ENCODE measurements at places on chromosomes 16 and 17. TPM values are rescaled to one million over a fixed set of nuclear protein-coding genes. Genes with fewer than 3 reads are reported as not detected.

Gene CDH1
- total RNA-seq, result 4.5 TPM

Gene TERB1
- total RNA-seq, result 0.14 TPM

Gene MMP2
- total RNA-seq, result not detected

Gene KIF18B
- total RNA-seq, result 38.9 TPM

Gene NGFR
- total RNA-seq, result 0.46 TPM

Gene KRTAP9-4
- total RNA-seq, result not detected

Gene KREMEN2
- not detected for total RNA-seq

Gene CIBAR2
- not detected for total RNA-seq

Gene FBXO39
- 0.19 TPM for total RNA-seq

Gene SLC13A2
- not detected for total RNA-seq

Gene PLK1
- 120 TPM for total RNA-seq

Gene HYDIN
- 0.32 TPM for total RNA-seq

Gene SGCA
- not detected for total RNA-seq

Gene ASGR1
- total RNA-seq, result 1.1 TPM

Gene IRX5
- not detected for total RNA-seq

Gene CCDC78
- 1.8 TPM for total RNA-seq

Gene MRTFB
- total RNA-seq, result 9.6 TPM

Gene CD300E
- total RNA-seq, result not detected

Gene PERCC1
- not detected for total RNA-seq

Gene FADS6
- not detected for total RNA-seq

Gene SCARF1
- 1.2 TPM for total RNA-seq

Gene CACNG3
- not detected for total RNA-seq

Gene SCN4A
- 0.21 TPM for total RNA-seq

Gene EPX
- not detected for total RNA-seq

Gene BTBD17
- not detected for total RNA-seq

Gene TLCD3B
- 3.7 TPM for total RNA-seq

Gene TOP2A
- 322 TPM for total RNA-seq

Gene BICDL2
- total RNA-seq, result 1.2 TPM

Gene RGS11
- 0.11 TPM for total RNA-seq

Gene CDT1
- 136 TPM for total RNA-seq

Gene OR2C1
- not detected for total RNA-seq

Gene PRDM7
- not detected for total RNA-seq

Gene GOSR1
- total RNA-seq, result 53.0 TPM

Gene TAT
- total RNA-seq, result not detected

Gene ADAD2
- 0.18 TPM for total RNA-seq
